Progenitor cell of endocrine pancreas (in vitro differentiated cells): ENCODE measurements at places on chromosomes 1 and 21. TPM values are rescaled to one million over a fixed set of nuclear protein-coding genes. Genes with fewer than 3 reads are reported as not detected.

The SPATA21 gene
- total RNA-seq, result not detected in 2 replicates

The SYTL1 gene
- 9.4 and 15.5 TPM in 2 replicates for total RNA-seq

DNA sequence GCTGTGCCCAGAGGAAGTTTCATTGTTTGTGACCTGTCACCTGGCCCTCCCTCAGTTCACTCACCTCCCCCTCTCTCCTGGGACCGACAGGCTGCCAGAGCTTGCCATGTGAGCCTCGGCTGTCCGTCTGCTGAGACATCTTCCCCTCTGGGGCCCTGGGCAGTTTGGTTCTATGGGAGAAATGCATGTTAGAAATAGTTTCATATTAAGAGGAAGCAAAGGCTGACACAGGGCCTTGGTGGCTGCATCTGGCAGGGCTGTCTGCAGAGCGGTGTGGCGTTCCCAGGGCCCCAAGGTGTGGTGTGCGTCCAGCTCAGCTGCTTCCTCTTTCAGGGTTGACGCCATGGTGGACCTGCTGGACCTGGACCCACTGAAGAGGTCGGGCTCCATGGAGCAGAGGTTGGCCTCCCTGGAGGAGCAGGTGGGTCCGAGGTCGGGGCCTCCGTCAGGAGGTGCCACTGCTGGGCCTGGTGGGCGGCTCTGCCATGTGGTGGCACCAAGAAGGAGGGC, 31.9 kb upstream of the LRRC3 start:
- DNase-seq, result no peak
- H3K4me1 ChIP-seq, result no peaks in the 10 kb centered on the region
- H3K36me3 ChIP-seq, result no peaks in the 10 kb centered on the region
- peaks cover 3% of the 10 kb centered on the region for H3K27me3 ChIP-seq
- H3K27ac ChIP-seq, result no peak overlapping the region
- H3K4me3 ChIP-seq, result no peak overlapping the region

GRCh38 chr1:172482044-172482443, 38.2 kb upstream of the PIGC start:
- no peak overlapping the region for H3K27ac ChIP-seq
- no peaks in the 10 kb centered on the region for H3K27me3 ChIP-seq
- DNase-seq, result no peak

The ALG14 gene
- 9.7 and 10.5 TPM in 2 replicates for total RNA-seq
